GM19239 (cell line): ENCODE measurements at places on chromosomes 13 and 19.

GRCh38 chr19:7874076-7874896 lies at the start of gene PRR36:
TSS of gene PRR36 (minus strand) at chr19:7874390. CDS start at chr19:7873689, 701 bp downstream.
- DNase-seq, result no peak

DNA sequence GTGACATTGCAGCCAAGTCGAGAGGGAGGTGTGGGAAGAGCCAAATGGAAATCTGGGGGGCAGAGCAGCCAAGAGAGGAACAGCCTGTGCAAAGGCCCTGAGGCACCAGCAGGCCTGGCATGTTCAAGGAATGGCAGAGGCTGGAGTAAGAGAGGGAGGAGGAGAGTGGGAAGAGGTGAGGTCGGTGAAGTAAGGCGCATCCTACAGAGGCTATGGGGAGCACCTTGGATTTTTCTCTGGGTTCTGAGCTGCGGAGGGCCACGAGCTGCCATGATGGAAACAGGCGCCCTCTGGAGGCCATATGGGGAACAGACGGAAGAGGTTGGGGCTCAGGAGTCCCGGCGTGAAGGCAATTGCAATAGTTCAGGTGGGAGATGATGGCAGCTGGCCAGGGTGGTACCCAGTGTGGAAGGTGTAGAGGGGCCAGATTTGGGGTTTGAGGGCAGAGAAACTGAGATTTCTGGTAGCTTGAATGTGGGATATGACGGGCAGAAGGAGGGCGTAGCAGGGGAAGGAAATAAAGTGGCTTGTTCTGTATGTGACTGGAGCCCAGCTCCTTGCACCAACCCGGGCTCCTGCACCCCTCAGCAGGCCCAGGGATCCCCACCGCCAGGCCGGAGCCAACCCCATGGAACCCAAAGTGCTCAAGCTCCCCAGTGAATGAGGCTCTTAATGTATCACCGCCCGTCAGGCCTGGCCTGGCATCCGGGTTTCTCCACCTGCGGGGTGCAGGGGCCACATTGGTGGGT lies 20.5 kb upstream of the STRN4 start:
- peak; percentile 68 for DNase-seq

GRCh38 chr19:55490478-55491432 lies 2.5 kb downstream of the SSC5D start:
- no peak for DNase-seq

DNA sequence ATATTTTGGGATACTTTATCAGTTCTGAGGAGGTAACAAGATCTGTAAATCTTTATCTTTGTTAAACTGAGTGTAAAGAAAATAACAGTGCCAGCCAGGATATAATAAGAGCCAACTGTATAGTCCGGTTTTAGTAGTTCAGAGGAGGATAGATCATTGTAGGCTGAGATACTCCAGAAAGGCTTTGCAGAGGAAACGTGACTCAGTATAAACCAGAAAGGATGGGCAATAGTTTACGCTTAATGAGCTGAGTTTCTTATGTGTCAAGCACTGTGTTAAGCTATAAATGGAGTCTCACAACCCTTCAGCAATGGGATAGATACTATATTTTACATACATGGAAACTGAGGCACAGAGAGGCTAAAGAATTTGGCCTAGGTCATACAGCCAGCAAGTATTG lies 3.8 kb downstream of the RFXAP start:
- DNase-seq, result no peak

DNA sequence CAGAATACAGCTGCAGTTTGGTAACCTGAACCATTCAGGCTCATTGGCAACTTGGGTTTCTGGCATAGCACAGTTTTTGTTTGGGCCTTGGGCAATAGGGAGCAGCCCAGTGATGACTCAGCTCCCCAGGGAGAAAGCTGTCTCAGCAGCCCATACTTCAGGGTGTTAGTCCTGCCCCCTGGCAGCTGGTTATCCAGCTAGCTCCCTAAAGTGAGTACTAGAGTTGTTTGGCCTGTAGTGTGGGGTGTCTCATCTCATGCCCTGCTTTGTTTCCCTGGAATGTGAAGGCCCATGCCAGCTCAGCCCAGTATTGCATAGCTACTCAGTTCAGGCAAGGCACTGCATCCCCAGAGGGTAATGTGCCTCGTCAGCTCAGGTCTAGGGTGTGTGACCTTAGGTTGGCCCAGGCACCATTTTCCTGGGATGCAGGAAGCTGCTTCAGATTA lies 18.2 kb upstream of the ZNF543 start:
- DNase-seq, result no peak

DNA sequence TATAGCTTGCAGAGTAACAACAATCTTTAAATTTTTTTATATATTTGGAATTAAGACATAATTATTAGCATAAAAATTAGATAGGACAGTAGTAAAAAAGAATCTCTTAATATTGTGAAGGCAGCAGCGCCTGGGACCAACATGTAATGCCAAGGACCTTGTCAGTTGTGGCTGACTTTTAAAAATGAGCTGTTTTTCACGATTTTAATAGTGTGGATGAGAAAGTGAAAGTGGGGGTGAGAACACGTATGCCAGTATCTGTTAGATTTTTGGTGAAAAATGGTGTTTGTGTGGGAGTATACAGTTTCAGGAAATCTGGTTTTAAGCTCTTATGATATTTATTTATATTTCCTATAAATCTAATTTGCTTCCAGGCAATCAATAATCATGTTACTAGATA lies 125.2 kb downstream of the LMO7 start:
- no peak for DNase-seq

DNA sequence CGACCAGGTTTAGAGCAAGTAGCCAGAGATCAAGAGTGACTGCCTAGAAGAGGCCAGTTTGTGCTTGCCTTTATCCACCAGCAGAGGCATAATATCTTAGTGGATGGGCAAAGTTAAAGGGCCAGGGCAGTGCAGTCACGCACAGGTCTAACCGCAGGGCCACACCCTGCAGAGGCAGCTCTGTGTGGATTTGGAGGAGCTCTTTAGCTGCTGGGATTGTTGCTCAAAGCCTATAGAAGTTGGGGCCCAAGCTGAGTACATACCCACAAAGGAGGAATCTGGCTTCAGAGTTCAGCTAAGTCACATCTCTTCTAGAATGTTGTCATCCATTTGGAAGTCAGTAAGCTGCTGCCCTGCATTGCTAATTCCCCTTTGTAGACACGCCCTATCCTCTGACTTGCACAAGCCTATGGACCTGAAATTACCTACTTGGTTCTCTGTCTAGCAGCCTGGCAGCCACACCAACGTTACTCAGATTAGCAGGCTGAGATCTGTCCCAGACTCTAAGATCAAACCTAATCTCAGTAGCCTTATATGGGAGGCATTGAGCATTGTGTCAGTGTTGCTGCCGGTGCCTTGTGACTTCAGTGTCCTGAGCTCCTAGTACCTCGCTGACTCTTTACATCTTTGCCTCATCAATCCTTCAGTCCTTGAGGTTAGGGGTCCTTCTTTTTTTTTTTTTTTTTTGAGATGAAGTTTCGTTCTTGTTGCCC lies 102.9 kb upstream of the STARD13 start:
- no peak for DNase-seq

DNA sequence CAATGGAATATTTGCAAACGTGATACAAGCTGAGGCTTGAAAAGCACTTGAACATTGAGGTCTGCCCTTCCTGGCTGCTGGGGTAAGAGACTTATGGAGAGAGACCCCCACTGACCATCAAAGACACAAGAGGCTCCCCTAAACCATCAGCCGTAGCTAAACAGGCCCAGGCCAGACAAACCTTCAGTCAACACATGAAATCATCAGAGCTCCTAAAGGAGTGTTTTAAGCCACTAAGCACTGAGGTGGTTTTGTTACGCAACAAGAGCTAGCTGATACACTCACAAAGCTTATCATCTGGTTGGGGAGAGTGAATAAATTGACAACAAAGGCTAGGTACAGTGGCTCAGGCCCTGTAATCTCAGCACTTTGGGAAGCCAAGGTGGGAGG lies 110.4 kb downstream of the ZNF557 start:
- DNase-seq, result no peak

- DNase-seq, result no peak
Measured at GRCh38 chr19:29495901-29496441, 29.8 kb upstream of the VSTM2B start.

- DNase-seq, result no peak
Measured at GRCh38 chr19:18915639-18916038, 3.5 kb downstream of the COPE start.

- DNase-seq, result no peak
Measured at GRCh38 chr13:110522721-110523120, 38.8 kb downstream of the RAB20 start.

- DNase-seq, result no peak
Measured at GRCh38 chr19:33443638-33444561, 70.4 kb downstream of the CEBPG start.
